ENCODE measurements at places on chromosomes 11 and 22.

GRCh38 chr11:60170566-60170965 lies 12.3 kb downstream of the MS4A6A start:
- no peak for DNase-seq

- DNase-seq: no peak
Observed at GRCh38 chr11:81573367-81573766, 1160.3 kb downstream of the FAM181B start.

GRCh38 chr11:104442321-104442720 lies 278.4 kb upstream of the PDGFD start:
- DNase-seq: no peak

DNA sequence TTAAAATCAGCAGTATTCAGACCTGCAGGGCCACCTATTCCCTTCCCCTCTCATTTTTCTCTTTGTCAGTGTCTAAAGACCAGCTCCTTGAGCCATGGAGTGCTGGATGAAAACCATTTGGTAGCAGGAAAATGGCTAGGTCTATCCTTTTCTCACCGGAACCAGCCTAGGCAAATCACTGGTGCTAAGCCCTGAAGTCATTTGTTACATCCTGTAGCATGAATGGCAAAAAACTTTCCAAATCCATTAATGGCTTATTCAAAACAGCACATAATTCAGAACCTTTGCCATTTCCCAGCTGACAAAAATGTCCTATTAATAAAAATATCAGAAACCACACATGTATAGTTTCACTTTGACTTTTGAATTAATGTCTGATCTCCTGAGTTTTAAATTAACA lies 209.5 kb upstream of the E2F8 start:
- DNase-seq: no peak

GRCh38 chr11:59062602-59063529 lies 23.2 kb upstream of the GLYATL1B start:
- no peak for DNase-seq

DNA sequence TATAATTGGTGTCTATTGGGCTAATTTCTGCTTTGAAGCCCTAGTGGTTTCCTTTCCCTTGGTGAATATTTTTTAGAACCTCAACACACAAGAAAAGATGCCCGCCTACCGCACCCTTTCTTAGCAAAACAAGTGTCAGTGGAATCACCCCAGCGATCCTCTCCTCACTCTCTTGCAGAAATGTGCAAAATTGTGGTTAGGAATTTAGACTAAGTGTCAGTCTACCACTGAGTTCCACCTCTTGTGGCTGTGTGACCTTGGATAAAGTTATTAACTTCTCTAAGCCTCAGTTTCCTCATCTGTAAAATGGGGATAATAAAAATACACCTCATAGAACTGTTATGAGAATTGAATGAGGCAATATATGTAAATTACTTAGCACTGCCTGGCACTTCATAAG lies 5.3 kb upstream of the JAML start:
- DNase-seq: no peak

GRCh38 chr11:117671370-117671769 lies 125.6 kb downstream of the DSCAML1 start:
- no peak for DNase-seq

DNA sequence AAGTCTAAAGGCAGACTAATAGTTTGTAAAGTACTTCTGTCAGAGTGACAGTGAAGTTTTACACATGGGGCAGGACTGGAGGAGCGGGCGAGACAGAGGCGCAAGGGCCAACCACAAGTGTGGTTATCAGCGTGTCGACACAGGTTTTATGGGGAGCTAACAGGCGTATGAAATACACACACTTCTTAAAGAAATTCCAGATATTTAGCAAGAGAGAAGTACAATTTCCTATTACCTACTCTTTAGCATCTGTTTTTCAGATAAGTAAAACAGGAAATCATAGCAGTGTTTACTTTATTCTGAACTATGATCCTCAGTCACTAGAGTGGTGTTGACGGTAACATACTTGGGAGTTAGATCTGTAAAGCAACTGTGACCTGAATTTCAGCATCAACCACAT lies 22.5 kb downstream of the VSIG10L2 start:
- DNase-seq: no peak

DNA sequence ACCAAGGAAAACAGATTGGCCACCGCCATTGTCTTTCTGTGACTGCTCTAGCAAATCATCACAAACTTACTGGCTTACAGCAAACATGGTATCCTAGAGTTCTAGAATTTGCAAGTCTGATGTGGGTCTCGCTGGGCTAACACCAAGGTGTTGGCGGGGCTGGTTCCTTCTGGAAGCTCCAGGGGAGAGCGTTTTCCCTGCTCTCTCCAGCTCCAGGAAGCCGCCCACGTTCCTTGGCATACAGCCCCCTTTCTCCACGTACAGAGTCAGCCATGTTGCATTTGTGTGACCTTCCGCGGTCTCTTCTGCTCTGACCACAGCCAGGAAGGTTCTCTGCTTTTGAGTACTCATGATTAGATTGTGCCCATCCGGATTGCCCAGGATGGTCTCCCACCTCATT lies 27.5 kb downstream of the TBC1D22A start:
- DNase-seq: no peak

DNA sequence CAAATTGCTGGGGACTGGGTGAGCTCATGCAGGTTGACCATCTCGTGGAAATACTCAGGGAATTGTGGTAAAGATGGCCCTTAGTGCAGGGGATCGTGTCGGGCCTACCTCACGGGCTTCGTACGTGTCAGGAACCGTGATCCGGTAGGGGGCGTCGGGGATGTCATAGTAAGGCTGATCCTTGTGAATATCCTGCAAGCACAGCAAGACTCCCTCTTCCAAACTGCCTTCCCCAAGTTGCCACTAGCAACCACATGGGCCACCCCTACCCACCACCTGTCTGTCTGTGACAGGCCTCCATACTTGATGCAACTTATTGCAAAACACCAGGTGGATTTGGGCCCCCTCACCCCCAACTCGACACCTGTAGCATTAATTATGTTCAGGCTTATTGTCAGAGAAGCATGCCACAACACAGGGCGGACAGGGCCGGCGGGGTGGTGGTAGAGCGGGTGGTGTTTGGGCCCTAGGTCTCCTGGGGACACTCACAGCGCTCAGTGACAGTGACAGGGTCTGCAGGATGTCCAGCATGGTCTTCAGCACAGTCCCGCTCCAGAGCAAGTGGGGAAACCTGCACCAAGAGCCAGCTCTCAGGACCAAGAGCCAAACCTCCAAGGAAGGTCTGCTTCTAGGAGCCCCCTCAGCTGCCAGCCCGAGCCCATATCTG lies 22.6 kb upstream of the SERPIND1 start:
- no peak for DNase-seq

GRCh38 chr11:9527481-9528135 lies 45.9 kb upstream of the WEE1 start:
- no peak for DNase-seq

- DNase-seq: no peak
Observed at GRCh38 chr11:37496201-37496600, 898.2 kb upstream of the RAG2 start.

DNA sequence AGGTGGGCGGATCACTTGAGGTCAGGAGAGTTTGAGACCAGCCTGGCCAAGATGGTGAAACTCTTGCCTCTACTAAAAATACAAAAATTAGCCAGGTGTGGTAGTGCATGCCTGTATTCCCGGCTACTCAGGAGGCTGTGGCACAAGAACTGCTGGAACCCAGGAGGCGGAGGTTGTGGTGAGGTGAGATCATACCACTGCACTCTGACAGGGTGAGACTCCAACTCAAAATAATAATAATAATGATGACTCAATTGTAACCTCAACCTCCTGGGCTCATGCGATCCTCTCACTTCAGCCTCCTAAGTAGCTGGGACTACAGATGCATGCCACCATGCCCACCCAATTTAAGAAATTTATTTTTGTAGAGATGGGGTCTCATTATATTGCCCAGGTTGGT lies 15.6 kb upstream of the CHRNA10 start:
- no peak for DNase-seq

- no peak for DNase-seq
Observed at GRCh38 chr11:1344056-1344635, 34.7 kb upstream of the TOLLIP start.

DNA sequence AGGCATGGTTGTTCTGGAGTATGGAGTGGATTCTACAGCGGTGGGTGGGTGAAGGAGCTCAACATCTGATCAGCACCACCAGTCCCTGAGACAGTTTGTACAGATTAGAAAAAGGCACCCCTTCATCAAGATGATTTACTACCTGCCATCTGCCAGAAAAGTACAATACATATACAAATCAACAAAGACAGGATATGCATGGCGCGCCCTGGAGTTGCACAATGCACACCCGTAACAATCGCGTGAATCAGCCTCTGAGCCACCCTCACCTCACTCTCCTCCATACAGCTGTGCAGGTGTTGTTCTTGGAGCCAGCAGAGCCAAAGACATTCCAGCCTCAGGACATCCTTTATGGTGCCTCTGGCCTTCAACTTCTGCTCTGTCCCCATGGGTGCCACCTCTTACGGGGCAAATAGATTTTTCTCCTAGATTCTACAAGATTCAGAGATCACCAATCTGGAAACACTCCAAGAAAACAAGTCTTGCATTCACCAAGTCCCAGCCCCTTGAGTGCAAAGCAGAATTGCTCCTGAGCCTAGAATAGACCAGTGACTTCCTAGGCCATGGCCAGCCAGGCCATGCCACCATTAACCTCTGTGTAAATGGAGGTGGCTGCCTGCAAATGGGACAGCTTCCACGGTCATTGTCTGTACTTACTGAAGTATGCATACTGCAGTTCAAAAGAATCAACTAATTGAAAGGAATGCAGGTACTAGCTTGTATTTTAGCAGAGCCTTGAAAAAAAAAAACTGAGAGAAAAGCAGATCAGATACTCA lies 490.9 kb downstream of the SOX6 start:
- DNase-seq: no peak

DNA sequence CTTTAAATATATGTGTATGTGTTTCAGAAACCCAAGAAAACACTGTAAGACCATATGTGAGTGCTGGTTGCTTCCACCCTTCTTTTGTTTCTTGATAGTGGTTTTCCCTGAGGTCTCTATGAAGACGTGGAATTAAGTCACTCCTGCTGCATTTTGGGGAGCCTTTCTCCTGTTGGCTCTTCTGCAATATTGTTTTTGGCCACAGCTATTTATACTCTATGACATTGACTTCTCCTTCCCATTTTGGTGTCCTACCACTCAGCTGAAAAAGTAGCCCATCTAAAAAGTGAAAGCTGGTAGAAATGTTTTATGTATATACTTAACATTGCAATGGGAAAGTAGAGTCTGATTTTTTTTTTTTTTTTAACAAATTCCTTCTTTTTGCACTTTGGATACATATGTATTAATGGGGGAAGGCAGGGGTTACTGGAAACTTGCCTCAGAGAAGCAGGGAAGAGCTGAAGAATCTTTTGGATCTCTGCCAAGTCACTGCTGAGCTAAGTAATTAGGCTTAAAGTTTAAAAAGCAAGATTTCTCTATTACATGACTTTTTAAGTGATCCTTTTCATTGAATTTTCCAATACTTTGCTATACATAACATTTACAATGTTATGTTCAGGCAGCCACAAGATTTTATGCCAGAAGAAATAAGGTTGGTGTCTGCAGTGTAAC lies 1.8 kb downstream of the TTC17 start:
- DNase-seq: no peak

Measured in activated T-cell treated with anti-CD3 and anti-CD28 coated beads for 1 hour (primary cell).